Fibroblast of upper back skin (primary cell): ENCODE measurements at places on chromosomes 7 and 10.

- peak; percentile 22 for DNase-seq
These were observed 20.4 kb downstream of the TEX36 start for GRCh38 chr10:125662584-125662983.

DNA sequence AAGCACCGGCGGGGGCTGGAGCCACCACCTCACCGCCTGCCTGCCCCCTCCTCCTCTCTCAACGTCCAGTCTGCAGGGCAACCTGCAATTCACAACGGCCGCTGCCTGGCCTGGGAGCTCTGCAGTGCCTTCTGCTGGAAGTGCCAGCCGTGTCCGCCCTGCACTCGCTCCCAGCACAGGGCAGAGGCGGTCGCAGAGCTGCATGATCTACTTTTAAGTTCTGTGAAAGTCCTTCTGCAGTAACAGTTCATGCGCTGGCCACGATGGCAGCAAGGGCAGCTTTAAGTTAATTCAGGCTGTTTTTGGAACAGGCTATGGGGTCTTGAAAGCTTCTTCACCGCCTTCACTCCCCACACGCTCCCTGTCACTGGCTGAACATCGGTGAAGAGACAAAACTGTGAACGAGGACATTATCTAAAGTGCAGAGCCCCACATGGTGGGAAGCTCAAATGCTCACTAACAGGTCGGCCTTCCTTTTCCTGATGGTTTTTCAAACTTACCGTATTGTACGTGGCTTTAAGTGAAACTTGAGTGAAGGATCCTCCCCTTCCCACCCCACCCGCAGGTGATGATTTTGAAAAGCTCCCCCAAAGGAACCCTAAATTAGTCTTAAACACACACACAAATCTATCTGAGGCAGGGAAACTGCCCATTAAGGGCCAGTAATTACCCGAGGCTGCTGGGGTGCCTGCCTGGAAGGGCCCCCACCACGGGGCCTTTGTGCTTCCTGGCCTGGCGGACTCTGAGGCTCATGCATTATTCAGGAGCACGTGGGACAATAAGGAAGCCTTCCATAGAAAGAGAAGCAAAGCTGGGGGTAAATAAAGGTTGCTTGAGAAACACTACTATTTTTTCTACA lies 504.3 kb downstream of the DNAJB6 start:
- no peak for DNase-seq

- no peak for DNase-seq
These were observed 12.3 kb downstream of the OSBPL3 start for GRCh38 chr7:24967696-24968095.

DNA sequence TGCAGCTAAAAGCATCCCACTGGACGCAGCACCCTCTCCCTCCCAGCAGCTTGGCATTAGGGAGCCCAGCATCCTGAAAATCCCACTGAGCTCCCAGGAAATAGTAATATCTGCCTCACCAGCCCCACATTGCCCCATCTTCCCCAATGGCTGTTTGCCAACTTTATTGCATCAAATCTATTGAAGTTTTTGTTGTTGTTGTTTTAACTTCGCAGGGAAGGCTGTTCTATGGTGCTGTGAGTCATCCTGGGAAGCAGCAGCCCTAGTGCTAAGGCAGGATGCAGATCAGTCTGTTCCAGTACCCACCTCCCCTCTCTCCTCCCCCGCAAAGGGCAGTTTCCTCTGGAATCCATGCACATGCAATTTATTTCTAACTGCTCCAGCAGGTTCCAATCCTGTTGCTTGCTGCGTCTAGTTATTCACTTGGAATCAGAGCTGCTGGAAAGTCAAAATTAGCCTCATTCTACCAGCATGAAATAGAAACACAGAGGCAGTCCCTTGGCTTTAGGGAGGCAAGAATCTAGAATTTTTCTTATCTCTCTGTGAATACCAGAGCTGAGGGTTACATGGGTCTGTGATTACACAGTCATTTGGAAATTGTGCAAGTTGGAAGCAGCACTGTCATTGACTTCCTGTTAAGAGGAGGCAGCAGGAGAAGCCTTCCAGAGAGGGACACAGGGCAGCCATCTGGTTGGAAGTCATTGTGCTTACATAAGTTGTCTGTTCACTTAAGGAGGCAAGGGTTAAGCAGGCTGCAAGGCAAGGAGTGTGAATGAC lies 115.9 kb upstream of the CACUL1 start:
- DNase-seq = peak; percentile 39

DNA sequence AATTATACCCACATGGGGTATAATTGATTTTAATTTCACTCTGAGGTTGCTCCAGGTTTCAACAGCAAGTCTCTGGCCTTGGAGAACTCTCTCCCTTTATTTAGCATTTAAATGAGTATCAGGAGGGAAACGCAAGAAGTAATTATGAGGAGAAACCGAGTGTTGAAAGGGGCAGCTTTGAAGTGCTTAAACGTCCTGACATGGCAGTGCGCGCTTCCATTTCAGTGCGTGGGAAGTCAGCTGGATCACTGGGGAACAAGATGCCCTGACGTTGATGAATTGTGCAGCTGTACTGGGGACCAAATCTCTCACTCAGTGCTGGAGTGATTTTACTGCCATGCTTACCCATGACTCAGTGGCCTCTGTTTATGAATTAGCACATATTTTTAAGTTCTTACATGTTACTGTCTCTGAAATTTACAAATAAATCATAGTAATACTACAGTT lies 106.0 kb upstream of the PRR15 start:
- peak; percentile 79 for DNase-seq

GRCh38 chr7:140899883-140900282 lies 24.8 kb downstream of the BRAF start:
- no peak for DNase-seq
